ENCODE measurements at places on chromosomes 5 and 9. TPM values are rescaled to one million over a fixed set of nuclear protein-coding genes. Genes with fewer than 3 reads are reported as not detected.

GRCh38 chr5:108654051-108654450, 93.6 kb upstream of the FER start:
- no peak overlapping the region for H3K4me3 ChIP-seq
- no peaks in the 10 kb centered on the region for H3K4me1 ChIP-seq
- DNase-seq: no peak

FBN2 gene
- total RNA-seq: 1.0 TPM

OR1J2 gene
- not detected for total RNA-seq

TNC gene
- total RNA-seq: 254 TPM

PCDHGA1 gene
- 0.69 TPM for total RNA-seq

TMEFF1 gene
- 0.66 TPM for total RNA-seq

GRCh38 chr5:14212838-14213237, 69.7 kb downstream of the TRIO start:
- H3K27me3 ChIP-seq: no peaks in the 10 kb centered on the region
- DNase-seq: no peak
- no peaks in the 10 kb centered on the region for H3K36me3 ChIP-seq
- no peak overlapping the region for H3K4me3 ChIP-seq
- no peak overlapping the region for H3K27ac ChIP-seq

CYLC2 gene
- not detected for total RNA-seq

SLC36A3 gene
- not detected for total RNA-seq

- H3K27ac ChIP-seq: no peak overlapping the region
- H3K36me3 ChIP-seq: no peaks in the 10 kb centered on the region
- no peaks in the 10 kb centered on the region for H3K4me1 ChIP-seq
- no peak for DNase-seq
- no peaks in the 10 kb centered on the region for H3K27me3 ChIP-seq
These were observed 176.4 kb downstream of the C5orf15 start for GRCh38 chr5:133792024-133792423.

- no peak for DNase-seq
- H3K4me3 ChIP-seq: no peak overlapping the region
- H3K27me3 ChIP-seq: no peaks in the 10 kb centered on the region
- no peaks in the 10 kb centered on the region for H3K36me3 ChIP-seq
- H3K4me1 ChIP-seq: no peaks in the 10 kb centered on the region
- H3K27ac ChIP-seq: no peak overlapping the region
These were observed 11.9 kb downstream of the GBGT1 start for GRCh38 chr9:133151601-133152525.

GRCh38 chr5:6744841-6745705, 31.8 kb downstream of the TENT4A start:
- H3K4me1 ChIP-seq: no peaks in the 10 kb centered on the region
- H3K4me3 ChIP-seq: no peak overlapping the region
- H3K27me3 ChIP-seq: no peaks in the 10 kb centered on the region
- DNase-seq: no peak
- H3K27ac ChIP-seq: no peak overlapping the region

DNA sequence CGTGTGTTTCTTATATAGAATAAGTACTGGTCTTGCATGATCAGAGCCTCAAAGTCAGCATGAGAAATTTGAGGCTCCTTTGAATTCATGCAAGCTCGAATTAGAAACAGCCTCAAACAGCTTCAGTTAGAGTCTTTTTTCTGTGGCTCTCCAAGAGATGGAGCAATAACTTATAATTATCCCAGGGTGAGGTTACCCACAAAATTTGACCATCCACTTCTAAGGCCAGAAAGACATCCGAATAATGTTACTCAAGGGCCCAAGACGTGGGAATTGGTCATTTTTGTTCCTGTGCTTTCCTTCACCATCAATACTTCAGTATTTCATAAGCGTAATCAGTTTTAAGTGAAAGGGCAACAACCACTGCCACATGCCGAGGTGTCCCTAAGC, 89.7 kb downstream of the DAPK1 start:
- no peak overlapping the region for H3K4me3 ChIP-seq
- peaks cover 6% of the 10 kb centered on the region for H3K4me1 ChIP-seq
- no peaks in the 10 kb centered on the region for H3K36me3 ChIP-seq
- DNase-seq: no peak

GRCh38 chr5:83256091-83256780, 178.9 kb downstream of the XRCC4 start:
- H3K27ac ChIP-seq: no peak overlapping the region
- no peaks in the 10 kb centered on the region for H3K27me3 ChIP-seq
- H3K4me1 ChIP-seq: no peaks in the 10 kb centered on the region
- H3K4me3 ChIP-seq: no peak overlapping the region
